ENCODE measurements at places on chromosomes 11 and 22.

DNA sequence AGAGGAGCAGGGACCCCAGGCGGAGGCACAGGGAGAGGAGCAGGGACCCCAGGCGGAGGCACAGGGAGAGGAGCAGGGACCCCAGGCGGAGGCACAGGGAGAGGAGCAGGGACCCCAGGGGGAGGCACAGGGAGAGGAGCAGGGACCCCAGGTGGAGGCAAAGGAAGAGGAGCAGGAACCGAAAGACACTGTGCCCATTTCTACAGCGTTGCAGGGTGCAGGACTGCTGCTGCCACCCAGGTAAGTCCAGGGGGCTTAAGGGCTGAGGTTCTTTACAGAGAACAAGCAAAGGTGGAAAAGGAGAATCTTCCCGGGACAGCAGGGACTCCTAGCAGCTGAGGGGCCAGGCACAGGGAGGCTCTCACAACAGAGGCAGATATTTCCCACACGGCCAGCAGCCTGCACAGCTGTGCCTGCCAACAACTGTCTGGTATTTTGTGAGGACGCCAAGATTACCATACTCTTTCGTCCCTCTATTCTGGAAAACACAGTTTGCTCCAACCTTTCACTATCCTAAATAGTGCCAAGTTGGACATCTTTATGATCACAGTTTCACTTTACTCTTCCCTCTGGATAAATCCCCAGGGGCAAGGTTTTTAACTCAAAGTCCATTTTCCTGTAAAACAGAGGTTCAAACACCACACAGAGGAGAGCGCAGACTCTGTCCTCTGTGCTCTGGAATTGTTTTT lies 39.4 kb downstream of the SHANK2 start:
- DNase-seq = no peak

- peak; percentile 36 for DNase-seq
Measured at GRCh38 chr11:17350455-17351171, 987 bp upstream of the NCR3LG1 start.

DNA sequence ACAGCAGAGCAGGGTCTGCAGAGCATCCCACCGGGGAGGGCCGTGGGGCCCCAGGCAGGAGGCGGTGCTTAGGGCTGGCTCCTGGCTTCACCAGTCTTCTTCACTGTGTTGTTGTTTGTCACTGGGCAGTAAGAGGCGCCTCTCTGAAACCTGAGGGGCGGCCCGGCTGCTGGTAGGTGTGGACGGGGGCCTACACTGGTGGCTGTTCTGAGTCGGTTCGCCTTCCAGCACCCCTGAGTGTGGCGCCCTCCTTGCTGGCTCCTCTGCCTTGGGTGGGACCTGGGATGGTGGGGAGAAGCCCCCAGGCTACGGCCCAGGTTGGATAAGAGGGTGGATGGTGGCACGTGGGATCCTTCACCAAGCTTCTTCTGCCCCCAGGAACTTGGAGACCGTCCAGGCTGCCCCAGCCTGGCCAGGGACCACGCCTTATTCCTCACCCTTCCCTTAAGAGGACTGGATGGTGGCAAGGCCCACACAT lies 10.4 kb upstream of the GRAMD4 start:
- no peak for DNase-seq

DNA sequence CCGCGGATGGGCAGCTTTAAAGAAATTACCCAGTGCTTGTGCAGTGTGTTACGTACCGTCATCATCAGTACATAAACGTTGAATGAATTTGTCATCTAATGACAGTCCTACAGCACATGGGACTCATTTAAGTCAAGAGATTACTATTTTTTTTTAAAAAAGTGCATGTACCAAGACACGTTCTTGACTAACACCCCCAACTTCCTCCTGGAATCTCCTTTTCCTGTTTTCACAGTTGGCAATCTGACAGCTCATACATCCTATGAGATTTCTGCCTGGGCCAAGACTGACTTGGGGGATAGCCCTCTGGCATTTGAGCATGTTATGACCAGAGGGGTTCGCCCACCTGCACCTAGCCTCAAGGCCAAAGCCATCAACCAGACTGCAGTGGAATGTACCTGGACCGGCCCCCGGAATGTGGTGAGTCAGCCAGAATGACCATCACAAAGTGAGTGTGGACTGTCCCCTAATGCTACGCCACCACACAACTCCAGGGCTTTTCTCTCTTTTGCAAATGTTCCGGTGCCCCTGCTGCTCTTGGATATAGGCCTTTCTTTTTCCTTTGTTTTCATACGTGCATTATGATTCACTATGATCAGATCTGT lies 162.0 kb upstream of the SORL1-AS1 start:
- DNase-seq = peak; percentile 40

GRCh38 chr11:114191893-114192292 lies 104.3 kb upstream of the NNMT start:
- no peak for DNase-seq

GRCh38 chr11:64690235-64690634 lies 32.8 kb downstream of the NRXN2 start:
- DNase-seq = no peak

- no peak for DNase-seq
Measured at GRCh38 chr11:103528596-103528995, 419.4 kb downstream of the DYNC2H1 start.

DNA sequence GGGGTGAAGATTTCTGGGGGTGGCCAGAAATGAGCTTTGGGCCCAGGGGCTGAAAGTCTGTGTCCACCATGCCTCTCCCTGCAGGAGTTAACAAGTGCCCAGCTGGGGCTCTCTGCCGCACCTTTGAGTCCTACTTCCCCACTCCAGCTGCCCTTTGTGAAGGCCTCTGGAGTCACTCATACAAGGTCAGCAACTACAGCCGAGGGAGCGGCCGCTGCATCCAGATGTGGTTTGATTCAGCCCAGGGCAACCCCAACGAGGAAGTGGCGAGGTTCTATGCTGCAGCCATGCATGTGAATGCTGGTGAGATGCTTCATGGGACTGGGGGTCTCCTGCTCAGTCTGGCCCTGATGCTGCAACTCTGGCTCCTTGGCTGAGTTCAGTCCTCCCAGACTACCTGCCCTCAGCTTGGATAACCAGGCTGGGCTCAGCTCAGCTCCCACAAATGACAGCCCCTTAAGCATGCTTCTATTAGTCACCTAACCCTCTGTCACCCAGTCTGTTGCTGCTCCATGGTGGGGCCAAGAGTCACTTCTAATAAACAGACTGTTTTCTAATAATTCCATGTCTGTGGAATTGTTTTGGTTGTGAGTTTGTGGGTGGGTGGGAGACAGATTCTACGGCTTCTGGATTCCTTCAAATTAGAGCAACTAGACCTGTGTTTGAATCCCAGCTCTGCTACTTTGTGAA lies 3.0 kb upstream of the INPPL1 start:
- DNase-seq = no peak

- DNase-seq = peak; percentile 73
Measured at GRCh38 chr11:125433454-125434121, 62.5 kb downstream of the FEZ1 start.

GRCh38 chr11:64804346-64805210 lies 1.6 kb upstream of the MAP4K2 start:
- no peak for DNase-seq

DNA sequence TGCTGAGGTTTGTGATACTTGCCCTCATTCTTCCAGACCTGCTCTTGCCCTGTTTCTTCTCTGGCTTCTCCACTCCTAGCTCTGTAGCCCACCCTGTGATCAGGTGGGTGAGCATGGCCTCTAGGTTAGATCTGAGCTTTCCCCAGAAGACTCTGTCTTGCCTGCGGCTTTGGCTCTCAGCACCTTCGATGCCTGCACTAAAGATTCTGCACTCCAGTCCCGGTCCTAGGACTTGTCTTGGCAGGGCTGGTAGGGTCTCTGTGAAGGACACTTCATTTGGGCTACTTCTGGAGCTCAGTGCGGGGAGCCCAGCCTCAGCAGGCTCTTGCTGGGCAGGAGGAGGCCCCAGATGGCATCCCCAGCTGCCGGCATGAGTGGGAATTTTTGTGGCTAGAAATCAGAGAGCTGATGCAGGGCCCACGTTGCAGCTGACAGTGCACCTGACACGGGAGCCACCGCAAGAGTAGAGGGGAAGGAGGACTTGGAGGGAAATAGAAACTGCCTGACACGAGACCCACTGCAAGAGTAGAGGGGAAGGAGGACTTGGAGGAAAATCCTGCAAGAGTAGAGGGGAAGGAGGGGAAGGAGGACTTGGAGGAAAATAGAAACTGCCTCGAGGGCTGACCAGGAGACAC lies 226.9 kb upstream of the B3GAT1 start:
- DNase-seq = no peak

DNA sequence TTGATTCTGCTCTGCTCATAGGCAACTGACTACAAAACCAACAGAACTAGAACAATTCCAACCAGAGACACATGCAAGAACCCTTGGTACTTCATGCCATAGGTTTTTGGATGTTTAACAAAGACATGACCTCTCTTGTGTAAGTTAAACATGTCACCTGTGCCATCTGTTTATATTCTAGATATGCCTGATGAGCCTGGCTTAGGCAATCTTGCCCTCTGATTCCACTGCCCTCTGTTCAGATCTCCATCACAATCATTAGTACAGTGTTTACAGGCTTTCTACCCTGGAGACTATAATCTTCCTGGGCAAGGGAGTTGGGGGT lies 40.8 kb downstream of the ABTB2 start:
- DNase-seq = no peak

DNA sequence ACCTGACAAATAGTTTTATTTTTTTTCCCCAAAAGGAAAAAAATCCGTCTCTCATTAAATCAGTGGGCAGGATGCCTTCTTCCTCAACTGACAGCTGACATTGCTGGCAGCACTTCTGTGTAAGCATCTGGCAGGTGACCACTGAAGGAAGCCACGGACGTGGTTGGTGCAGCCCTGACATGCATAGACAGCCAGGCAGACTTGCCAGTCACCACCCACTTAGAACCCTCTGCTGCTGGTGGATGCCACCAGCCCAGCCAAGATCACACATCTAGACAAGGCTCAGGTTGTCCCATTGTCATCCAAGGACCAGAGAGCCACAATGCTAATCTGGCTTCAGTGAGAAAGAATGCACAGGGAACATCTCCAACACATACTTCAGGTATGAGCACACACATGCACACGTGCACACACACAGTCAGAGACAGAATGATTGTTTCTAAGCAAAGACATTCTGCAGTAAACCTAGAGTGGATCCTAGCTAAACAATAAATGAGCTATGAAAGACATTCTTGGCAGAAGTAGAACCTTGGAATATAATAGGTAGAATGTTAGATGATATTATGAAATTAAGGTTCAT lies 49.8 kb upstream of the BMAL1 start:
- peak; percentile 59 for DNase-seq

GRCh38 chr11:9859554-9860305 lies 195.9 kb downstream of the SWAP70 start:
- DNase-seq = no peak

DNA sequence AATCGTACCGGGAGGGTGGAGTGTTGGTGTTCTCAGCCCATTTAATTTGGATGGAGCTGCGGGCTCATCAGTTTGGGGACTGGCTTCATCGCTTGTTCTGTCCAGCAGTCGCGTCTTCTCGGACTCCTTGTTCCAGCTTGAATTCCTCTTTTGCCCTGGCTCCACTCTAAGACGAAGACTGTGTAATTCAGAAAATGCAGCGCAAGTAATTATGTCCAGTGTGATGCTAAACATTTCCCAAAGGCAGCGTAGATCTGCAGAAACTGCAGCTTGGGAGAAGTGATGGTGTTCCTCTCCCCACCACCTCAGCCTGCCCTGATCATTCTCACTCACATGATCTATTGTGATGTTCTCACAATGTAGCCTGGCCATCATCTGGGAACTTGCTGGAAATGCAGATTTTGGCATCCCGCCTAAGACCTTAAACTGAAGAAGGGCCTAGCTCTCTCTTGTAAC lies 666 bp downstream of the SLC25A18 start:
- no peak for DNase-seq

- no peak for DNase-seq
Measured at GRCh38 chr11:316891-317301, 3.1 kb downstream of the IFITM1 start.

DNA sequence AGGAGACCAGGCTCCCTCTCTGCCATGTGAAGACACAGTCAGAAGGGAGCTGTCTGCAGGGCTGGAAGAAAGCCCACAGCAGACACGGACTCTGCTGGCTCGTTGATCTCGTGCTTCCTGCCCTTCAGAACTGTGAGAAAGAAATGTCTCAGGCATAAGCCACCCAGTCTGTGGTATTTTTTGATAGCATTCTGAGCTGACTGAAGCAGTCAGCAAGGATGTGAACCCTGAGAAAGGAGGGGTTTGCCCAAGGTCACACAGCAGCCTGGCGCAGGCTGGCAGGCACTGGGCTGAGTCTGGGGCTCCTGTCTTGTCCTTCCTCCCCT lies 255.1 kb upstream of the B3GAT1 start:
- no peak for DNase-seq

- no peak for DNase-seq
Measured at GRCh38 chr22:26648011-26648497, 9.3 kb upstream of the MIAT start.

GRCh38 chr11:118202599-118203422 lies 22.0 kb downstream of the JAML start:
- no peak for DNase-seq

GRCh38 chr11:46914363-46914762 lies 4.0 kb downstream of the LRP4 start:
- DNase-seq = peak; percentile 60

- DNase-seq = no peak
Measured at GRCh38 chr22:22425356-22425755, 83.2 kb downstream of the ZNF280B start.
